ENCODE measurements at places on chromosomes 4 and X. TPM values are rescaled to one million over a fixed set of nuclear protein-coding genes. Genes with fewer than 3 reads are reported as not detected.

DNA sequence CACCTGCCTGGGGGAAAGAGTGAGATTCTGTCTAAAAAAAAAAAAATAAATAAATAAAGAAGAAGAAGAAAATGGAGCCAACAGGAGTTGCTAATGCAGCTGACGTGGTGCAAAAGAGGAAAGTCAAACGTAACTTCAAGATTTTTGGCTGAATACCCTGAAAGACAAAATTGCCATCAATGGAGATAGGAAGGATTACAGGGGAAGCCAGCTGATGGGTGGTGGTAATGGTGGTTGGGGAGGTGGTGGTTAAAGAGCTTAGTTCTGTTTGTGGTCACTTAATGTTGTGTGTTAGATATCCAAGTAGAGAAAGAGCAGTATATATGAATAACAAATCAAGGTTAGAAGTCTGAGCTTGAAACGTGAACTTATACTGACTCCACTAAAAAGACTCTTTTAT lies 225.4 kb downstream of the ARHGAP24 start:
- H3K4me1 ChIP-seq: no peaks in the 10 kb centered on the region
- no peak overlapping the region for H3K27ac ChIP-seq
- no peak overlapping the region for H3K4me3 ChIP-seq

DNA sequence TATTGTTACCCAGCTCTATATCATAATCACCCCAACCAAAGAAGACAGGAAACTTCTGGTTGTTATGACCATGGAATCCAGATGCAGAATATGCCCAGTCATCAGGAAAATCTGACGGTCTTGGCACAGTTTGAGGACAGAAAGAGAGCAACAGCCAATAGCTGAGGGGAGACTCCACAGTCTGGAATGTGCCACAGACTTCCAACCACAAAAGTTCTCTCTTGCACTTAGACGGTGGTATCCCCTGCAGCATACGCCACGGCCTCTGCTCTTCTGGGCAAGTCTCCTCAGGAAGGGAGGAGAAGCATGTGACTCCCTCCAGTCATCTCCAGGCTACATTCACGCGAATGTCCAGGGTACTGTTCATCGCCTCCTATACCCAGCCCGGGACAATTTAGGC lies 18.4 kb downstream of the ZNF827 start:
- H3K36me3 ChIP-seq: no peaks in the 10 kb centered on the region
- no peak overlapping the region for H3K4me3 ChIP-seq
- H3K4me1 ChIP-seq: no peaks in the 10 kb centered on the region
- DNase-seq: no peak

DNA sequence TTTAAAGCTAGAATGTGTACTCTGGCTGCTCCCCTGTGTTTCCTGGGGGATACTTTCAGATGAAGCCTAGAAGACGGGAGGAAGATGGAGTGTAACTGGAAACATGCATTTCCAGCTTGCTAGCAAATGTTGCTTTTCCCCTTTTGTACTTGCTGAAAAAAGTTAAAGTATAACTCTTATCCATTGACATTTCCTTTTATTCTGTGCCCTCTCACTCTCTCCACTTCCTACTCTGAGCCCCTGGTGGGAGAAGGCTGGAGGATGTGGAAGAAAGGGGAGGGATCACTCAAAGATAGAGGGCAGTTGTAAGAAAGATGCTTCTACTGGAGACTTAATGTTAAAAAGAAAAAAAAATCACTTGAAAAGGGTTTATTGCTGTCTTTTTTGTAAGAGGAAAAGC lies 396.5 kb downstream of the DTHD1 start:
- no peaks in the 10 kb centered on the region for H3K27me3 ChIP-seq
- no peak for DNase-seq
- no peak overlapping the region for H3K4me3 ChIP-seq

STK32B gene
- not detected for total RNA-seq

GRCh38 chr4:71334465-71334882 lies 4.3 kb upstream of the SLC4A4 start:
- no peaks in the 10 kb centered on the region for H3K36me3 ChIP-seq
- H3K4me3 ChIP-seq: no peak overlapping the region
- no peaks in the 10 kb centered on the region for H3K4me1 ChIP-seq
- DNase-seq: peak; percentile 36
- no peaks in the 10 kb centered on the region for H3K27me3 ChIP-seq

DNA sequence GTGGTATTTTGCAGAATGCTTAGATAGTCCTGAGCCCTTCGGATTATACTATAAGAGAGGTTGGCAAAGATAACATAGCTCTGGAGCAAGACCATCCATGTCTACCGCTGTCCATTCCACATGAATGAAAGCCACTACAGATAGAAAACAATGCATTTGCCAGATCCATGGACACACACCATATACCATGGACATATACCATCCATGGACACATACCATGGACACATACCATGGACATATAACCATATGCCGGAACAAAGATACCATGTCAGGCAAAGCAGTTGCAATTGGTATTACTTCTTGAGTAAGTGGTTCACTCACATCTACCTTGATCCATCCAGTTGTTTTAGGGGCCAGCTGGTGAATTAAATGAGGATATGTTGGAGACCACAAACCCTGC lies 53.2 kb upstream of the ATP6AP2 start:
- H3K36me3 ChIP-seq: no peaks in the 10 kb centered on the region
- H3K27ac ChIP-seq: no peak overlapping the region
- DNase-seq: no peak

DNA sequence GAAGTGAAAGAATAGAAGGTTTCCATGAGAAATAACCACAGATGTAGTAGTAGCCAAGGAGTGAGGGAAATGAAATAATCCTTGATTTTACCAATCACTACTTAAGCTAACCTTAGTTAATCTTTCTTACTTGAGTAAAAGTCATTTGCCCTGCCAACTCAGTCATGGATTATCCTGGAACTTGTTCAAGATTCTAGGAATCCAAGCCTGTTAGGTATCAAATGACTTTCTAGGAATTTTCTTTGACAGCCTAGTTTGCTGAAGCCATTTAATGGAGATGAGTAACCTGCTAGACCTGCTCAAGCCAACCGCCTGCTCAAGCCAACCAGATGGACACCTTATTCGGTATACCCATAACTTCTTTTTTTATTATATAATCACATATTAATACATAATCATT lies 180.5 kb downstream of the KLHL13 start:
- no peak overlapping the region for H3K27ac ChIP-seq
- DNase-seq: no peak
- H3K4me1 ChIP-seq: no peaks in the 10 kb centered on the region
- no peaks in the 10 kb centered on the region for H3K36me3 ChIP-seq
- H3K27me3 ChIP-seq: no peaks in the 10 kb centered on the region
- H3K4me3 ChIP-seq: no peak overlapping the region

DNA sequence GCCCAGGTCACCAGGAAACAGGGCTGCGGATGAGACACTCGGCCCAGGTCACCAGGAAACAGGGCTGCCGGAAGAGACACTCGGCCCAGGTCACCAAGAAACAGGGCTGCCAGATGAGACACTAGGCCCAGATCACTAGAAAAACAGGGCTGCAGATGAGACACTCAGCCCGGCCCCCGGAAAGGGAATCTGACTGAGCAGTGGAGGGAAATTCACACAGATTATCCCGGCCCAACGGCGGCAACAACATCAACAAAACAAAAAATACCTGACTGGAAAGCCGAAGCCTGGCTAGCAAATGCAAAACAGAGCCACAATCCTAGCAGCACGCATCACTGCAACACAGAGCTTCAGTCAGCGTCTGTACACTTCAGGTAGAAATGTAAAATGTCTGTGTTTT lies 20.7 kb downstream of the AFAP1 start:
- peaks cover 7% of the 10 kb centered on the region for H3K4me1 ChIP-seq
- no peaks in the 10 kb centered on the region for H3K27me3 ChIP-seq
- DNase-seq: no peak
- no peaks in the 10 kb centered on the region for H3K36me3 ChIP-seq

- no peaks in the 10 kb centered on the region for H3K4me1 ChIP-seq
- no peak overlapping the region for H3K27ac ChIP-seq
- no peak for DNase-seq
- no peaks in the 10 kb centered on the region for H3K36me3 ChIP-seq
- H3K4me3 ChIP-seq: no peak overlapping the region
Observed at GRCh38 chr4:20528508-20528907, 171.8 kb upstream of the PACRGL start.

GRCh38 chr4:137474711-137475301 lies 57.5 kb downstream of the PCDH18 start:
- DNase-seq: no peak
- no peaks in the 10 kb centered on the region for H3K4me1 ChIP-seq
- H3K27me3 ChIP-seq: no peaks in the 10 kb centered on the region
- no peaks in the 10 kb centered on the region for H3K36me3 ChIP-seq
- no peak overlapping the region for H3K27ac ChIP-seq
- H3K4me3 ChIP-seq: no peak overlapping the region
